ENCODE measurements at places on chromosomes 16 and 17. TPM values are rescaled to one million over a fixed set of nuclear protein-coding genes. Genes with fewer than 3 reads are reported as not detected.

GRCh38 chr17:6420173-6420641, 14.7 kb downstream of the AIPL1 start:
- DNase-seq = peak; percentile 46

DNA sequence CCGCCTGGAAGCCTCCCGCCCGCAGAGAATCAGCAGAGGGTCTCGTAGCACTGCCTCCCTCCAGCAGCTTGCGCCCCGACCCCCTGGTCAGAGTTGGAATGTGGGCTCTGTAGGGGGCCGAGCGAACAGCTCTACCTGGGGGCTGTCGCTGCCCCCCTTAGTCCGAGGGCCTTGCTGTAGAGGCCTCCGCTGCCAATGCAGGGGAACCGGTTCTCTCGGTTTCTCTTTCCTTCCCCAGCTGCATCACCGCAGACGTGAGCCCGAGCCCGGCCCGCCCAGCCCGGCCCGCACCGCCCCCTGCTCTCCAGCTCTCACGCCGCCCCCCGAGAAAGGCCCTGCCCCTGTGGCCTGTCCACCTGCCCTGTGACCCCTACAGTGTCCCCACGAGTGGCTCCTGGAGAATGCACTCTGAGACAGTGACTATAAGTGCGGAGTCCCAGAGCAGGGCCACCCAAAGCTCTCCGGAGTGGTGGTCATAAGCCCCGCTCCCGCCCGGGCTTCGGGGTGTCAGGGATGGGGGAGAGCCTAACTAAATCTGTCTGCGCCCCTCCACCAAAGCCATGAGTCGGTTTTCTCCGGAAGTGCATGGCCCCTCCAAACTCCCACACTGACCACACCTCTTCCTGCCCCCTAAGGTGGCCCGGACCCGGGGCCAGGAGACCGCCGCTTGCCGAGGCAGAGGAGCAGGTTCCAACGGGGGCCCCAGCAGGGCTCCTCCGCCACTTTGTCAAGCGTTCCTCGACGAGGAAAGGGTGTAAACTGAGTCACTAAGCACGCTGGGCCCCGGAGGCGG, 1.7 kb downstream of the ARHGAP27 start:
- peak; percentile 76 for DNase-seq

The RASD1 gene
- 44.8 TPM for polyA plus RNA-seq

GRCh38 chr17:51200295-51200694, 34.1 kb downstream of the NME2 start:
- no peak for DNase-seq

DNA sequence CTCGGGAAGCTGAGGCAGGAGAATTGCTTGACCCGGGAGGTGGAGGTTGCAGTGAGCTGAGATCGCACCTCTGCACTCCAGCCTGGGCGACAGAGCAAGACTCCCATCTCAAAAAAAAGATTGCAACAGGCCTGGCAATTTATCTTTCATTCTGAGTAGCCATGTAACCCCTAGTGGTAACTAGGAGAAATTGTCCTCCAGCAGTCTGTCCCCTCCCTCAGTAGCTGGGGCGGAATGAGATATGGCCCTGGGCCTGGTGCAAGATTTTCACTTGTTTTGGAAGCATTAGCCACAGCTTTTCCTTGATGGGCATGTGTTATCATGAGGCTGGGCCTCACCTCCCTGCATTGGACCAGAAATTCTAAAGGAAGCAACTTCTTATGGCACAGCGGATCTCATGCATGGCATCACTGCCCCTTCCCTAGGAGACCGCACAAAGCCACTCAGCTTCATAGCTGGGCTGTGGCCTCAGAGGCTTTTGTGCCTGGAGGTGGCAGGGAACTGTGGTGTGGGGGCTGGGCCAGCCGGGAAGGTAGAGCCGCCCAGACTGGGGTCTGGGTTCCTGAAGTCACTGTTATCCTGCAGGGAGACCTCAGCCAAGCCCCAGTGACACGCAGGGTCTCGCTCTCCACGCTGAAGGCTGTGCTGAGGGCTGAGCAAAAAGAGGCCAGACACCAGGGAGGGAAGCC, 13.4 kb downstream of the NATD1 start:
- no peak for DNase-seq

- DNase-seq = peak; percentile 69
These were observed 56.9 kb downstream of the CYB5D2 start for GRCh38 chr17:4199818-4200402.

GRCh38 chr16:8919089-8919933, 37.2 kb downstream of the LITAFD start:
- no peak for DNase-seq

The PLCG2 gene
- polyA plus RNA-seq = 5.0 TPM

GRCh38 chr16:53692146-53692545, 11.5 kb downstream of the RPGRIP1L start:
- peak; percentile 24 for DNase-seq

The SLC43A2 gene
- 9.8 TPM for polyA plus RNA-seq

The SLFN14 gene
- polyA plus RNA-seq = not detected

DNA sequence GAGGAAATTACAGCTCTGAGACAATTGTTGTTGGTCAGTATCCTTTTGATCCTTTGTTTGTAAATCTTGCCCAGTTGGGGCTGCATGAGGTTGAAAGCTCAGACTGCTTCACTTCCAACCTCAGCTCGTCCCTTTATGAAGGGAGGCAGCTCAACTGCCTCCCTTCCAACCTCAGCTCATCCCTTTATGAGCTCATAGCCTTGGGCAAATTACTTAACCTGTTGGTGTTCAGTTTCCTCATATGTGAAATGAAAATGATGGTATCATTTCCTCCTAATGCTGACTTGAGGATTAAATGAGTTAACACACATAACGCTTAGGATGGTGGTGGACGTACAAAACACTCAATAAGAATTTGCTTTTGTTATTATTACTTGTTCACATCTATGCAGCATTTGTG, 265.1 kb downstream of the CDH13 start:
- DNase-seq = no peak

The SLC16A13 gene
- 18.8 TPM for polyA plus RNA-seq

DNA sequence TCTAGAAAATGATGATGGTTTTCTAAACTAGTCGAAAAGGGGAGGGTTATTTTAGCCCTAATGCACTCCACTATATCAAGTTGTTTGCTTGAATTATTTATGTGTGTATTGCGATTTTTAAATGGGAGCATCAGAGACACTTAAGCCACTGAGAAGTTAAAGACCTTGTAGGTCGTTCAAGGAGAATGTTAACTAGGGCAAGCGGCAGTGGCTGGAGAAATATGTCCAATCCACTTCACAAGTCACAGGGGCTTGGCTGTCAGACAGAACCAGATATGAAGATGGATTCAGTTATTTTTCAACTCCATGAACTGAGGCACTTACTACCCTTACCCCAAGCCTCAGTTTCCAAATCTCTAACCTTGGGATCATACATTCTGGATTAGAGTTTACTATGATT, 702.0 kb downstream of the CDH11 start:
- DNase-seq = no peak

GRCh38 chr17:330993-331701, 21.5 kb downstream of the RPH3AL start:
- DNase-seq = no peak

The USP6 gene
- polyA plus RNA-seq = 0.34 TPM

DNA sequence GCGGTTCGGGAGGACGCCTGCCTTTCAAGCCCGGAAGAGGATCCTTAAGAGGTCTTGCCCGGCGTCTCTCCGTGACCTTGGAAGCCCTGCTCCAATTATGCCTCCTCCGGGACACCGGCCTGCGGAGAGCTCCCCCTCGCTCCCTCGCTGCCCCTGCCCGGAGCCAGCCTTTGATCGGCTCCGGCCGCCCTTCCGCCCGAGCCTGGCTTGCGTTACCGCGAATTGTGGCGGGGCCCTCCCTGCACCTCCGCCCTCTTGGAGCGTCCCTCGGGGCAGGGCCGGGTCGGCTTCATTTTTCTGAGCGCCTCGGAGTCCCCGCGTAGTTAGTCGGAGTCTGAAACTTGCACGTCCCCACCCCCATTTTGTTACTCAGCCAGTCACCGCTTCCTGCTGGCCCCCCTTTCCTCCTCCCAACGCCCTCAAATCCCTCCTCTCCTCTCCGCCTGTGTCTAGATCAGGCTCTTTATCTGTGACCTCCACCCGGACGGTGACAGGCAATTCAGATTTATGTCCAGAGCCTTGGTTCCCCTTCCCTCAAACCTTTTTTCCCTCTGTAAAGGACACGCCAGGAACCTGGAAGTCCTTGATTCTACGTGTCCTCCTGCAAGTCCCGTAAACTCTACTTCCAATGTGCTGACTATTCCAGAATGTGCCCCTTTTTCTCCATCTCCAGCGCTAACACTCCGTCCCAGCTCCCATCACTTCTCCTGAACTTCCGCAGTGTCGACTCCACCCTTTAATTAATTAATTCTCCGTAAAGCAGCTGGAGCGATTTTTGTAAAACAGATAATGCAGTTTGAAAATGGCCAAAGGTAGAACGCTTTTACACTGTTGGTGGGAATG, 569 bp upstream of the RABEP2 start:
- peak; percentile 83 for DNase-seq

DNA sequence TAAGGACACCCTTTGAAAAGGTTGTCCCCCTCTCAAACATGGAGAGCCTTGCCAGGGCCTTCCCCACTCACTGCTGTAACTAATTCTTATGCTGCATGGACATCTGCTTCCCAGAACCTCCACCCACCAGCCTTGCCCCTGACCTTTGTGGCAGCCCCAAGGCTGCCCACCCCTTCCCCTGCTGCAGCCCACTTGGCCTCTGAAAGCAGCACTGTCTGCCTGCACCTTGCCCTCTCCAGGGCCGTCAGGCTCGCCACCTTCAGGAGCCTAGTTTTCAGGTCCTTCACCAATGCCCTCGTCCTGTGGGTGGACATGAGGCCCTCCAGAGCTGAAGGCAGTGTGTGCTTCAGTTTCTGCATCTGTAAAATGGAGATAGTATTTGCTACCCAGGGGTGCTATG, 2.7 kb upstream of the CORO1A start:
- no peak for DNase-seq

- peak; percentile 66 for DNase-seq
These were observed 46.4 kb downstream of the LDHD start for GRCh38 chr16:75070012-75070841.

- no peak for DNase-seq
These were observed 8.6 kb downstream of the PDILT start for GRCh38 chr16:20395946-20396345.

DNA sequence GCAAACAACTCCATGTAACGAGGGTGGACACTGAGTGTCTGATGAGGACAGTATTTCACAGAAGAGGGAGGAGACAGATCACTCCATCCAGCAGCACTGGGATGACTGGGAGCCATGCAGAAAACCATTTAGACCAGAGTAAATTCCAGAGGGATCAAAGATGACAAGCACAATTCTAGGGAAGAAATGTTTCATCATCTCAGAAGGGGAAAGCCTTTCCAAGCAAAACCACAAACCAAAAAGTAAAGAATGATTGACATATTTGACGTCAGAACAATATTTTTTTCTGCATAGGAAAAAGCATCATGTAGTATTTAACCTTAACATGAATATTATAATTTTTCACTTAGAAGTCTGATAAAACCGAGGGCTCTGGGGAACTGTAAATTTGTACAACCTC, 4.8 kb downstream of the DNASE1 start:
- DNase-seq = no peak

The RNU2-1 gene
- polyA plus RNA-seq = not detected

DNA sequence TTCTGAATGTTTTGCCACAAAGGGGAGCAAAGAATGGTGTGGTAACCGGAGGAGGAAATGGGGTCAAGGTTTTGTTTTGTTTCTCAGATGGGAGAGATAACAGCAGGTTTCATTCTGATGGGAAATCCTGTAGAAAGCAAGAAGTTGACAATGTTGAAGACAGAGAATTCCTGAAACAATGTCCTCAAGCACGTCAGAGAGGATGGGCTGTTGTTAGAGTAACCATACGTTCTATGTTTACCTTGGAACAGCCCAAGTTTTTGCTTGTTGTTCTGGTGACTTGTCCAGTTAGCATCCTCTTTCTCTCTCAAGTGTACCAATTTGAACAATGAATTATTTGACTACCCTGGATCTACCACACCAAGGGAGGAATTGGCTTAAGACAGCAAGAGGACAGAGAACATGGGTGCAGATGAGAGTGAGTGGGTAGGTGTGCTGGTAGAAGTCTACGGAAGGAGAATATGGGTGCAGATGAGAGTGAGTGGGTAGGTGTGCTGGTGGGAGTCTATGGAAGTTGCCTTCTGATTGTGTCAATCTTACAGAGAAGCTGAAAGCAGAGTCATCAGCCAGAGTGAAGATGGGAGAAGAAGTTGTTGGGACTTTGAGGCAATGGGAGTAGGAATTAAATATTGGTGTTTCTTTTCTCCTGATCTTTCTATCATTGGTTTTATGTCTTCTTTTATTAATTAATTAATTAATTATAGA, 14.8 kb upstream of the NSRP1 start:
- no peak for DNase-seq

DNA sequence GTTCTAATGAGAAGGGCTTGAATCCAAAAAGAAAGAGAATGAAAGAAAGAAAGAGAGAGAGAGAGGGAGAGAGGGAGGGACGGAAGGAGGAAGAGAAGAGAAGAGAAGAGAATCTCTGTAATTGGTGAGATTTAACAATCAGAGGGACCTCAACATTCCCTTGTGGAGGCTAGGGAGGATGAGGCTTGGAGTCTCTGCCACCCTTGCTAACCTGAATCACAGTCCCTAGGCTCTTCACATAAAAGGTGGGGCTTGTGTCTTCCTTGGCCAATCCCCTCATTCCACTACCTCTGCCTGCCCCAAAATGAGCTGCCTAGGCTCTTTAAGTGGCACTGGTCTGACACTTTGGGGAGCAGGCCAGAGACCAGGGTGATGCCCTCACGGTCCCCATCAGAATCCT, 30.1 kb downstream of the PIPOX start:
- no peak for DNase-seq

The C1QTNF8 gene
- not detected for polyA plus RNA-seq

The NPTX1 gene
- 2.1 TPM for polyA plus RNA-seq

GRCh38 chr17:27199948-27200347, 94.0 kb upstream of the WSB1 start:
- no peak for DNase-seq

DNA sequence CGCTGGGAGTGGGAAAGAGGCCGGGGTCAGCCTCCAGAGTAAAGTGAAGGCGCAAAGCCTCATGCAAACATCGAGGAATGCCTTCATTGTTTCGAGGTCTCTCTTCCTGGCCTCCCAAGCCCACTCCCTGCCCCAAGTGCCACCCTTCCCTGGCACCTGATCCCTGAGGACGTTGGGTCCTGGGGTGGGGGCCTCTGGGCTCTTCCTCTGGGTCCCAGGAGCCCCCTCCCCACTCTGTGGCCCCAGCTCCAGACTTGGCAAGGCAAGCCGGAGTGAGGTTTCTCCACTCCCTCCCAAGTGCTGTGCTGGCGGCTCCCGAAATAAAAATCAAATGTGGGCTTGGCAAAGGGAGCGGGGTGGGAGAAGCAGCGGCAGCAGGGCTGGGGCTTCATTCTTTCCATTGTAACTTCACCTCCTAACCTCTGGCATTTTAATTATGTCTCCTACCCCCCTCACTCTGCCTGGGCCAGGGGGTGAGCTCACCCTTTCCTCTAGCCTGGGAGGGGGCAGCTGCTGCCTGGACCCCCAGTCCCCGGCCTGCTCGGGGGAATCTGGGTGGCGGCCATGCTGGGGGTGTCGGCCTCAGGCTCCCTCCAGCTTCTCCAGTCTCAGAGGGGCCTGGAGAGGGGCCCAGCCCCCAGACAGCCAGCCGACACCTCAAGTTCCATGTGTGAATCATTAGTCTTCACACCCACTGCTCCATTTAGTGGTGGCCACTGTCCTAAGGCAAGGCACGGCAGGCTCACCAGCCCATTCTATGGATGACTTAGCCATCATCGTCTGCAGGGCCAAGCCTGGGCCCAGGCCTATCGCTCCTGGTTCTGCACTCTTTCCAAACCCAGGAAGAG, 14.6 kb upstream of the TMEM92 start:
- DNase-seq = peak; percentile 35

The LUC7L gene
- polyA plus RNA-seq = 88.1 TPM

The TPSD1 gene
- not detected for polyA plus RNA-seq

Data from hepatocyte (in vitro differentiated cells).